ENCODE measurements at places on chromosomes 3 and 15.

- DNase-seq: no peak
Measured at GRCh38 chr15:83062768-83063180, 4.3 kb downstream of the BTBD1 start.

GRCh38 chr3:106759731-106760130, 617.5 kb upstream of the CCDC54 start:
- no peak for DNase-seq

GRCh38 chr3:72265256-72266015, 480.5 kb upstream of the PROK2 start:
- no peak for DNase-seq

DNA sequence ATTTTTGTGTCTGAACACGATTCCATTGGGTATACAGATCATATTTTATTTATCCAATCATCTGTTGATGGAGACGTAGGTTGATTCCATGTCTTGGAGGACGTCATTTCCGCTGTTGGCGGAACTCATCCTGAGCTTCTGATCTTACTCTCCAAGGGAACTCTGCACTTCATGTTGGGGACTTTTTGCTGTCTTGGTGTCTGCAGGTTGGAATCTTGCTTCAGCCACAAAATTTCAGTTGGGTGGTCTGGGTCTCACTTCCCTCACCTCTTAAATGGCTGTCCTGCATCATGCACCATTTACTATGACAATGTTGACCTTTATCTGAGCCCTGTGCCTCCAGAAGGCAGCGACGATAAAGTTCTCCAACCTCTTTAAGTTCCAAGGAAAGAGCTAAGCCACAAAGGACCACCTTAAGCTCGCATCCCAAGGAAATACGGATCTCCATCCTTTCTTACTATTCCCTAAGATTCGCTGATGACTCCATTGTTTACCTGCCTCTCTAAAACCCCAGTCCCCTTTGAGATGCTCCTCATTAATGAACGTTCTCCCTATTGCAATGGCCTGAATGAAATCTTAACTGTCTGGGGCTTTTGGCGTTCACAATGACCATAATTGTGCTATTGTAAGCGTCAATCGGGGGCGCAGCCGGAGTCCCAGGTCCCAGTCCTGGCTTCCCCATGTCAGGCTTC, 23.1 kb upstream of the RNU6-1 start:
- no peak for DNase-seq

DNA sequence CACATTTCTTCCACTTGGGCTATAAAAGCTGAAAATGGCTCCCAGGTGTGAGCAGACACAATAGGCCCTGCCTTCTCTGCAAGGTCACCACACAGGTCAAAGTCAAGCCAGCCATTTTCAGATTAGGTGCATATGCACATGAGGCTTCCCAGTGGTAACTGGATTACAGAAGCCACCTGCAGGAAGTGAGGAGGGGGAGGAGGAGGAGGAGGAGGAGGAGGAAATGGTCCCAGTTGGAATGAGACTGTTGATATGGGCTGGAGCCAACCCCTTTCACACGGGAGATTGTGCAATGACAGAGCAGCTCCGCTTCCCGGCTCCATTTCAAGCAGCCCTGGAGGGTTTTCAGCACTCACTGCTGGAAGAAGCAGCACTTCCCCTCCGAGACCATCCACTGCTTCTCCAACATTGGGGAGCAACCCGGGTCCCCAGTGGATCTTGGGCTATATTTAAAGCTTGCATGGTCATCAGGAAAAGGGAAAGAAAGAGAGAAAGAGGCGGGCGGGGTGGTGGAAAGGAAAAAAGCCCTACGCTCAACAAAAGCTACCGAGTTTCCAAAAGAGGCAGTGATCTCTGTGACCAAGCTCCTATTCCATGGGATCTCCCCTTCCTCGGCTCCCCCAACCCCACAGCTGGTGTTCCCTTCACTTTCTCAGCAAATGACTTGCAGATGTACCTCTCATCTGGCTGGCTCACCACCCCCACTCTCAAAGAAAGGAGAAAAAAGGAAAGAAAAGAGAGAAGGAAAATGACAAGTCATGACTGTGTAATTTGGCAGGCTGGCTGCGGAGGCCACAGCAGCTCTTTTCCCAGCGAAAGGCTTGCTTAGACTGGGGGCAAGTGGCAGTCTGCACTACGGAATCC, 58.3 kb downstream of the LRIG1 start:
- DNase-seq: no peak

GRCh38 chr15:81410318-81410753, 36.3 kb upstream of the TMC3 start:
- no peak for DNase-seq

GRCh38 chr15:66278056-66278455, 15.3 kb upstream of the DIS3L start:
- DNase-seq: no peak

DNA sequence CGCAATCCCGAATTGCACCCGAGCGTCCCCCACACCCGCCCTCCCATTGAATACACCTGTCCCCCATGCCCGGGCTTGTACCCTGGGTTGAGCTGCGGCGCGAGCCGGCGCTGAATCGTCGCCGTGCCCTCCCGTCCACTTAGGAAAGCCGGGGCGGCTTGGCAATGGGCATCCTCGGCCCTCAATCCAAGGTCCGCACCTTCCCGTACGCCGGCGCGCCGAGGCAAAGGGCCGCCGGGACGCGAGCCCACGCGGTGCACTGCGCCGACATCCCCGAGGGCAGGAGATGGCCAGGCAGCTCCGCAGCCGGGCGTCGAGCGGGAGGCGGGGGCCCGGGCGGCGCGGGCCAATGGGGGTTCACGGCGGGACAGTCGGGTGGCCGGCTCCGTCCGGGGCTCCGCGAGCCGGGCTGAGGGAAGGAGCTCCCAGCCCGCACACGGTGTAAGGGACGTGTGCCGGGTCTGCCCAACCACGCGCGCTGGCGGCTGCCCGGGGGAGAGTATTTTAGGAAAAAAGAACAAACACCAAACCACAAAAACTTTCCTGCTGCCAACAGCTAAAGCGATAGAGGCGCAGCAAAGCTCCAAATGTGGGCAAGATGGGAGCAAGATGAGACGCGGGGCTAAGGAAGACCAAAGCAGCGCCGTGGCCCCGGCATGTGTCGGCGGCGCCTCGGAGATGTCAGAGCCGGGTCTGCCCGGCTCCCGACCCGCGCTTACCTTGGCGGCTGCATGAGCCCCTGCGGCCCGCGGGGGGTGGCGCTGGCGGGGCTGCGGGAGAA, 621 bp downstream of the RGMA start:
- no peak for DNase-seq

DNA sequence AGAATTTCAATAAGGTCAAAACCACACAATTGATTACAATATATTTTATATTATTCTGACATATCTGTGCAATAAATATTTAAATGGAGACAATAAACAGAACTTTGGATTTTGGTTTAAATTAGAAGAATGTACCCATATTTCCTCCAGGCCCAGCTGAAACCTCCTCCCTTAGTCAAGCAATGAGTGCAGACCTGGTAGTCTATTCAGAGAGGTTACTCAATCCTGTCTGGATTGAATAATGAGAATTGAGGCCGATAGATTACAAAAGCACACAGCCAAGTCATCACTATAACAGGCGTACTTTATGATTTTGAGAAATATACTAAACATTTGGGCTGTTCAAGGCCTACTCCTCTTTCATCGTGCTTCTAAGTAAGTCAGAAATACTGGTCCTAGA, 114.5 kb upstream of the STRIT1 start:
- no peak for DNase-seq

- DNase-seq: peak; percentile 61
Measured at GRCh38 chr15:44662478-44663409, 718 bp downstream of the SPG11 start.
